ENCODE measurements at places on chromosomes 3 and 15. TPM values are rescaled to one million over a fixed set of nuclear protein-coding genes. Genes with fewer than 3 reads are reported as not detected.

FANCI gene
- 102 TPM for total RNA-seq

CCDC71 gene
- 27.6 TPM for total RNA-seq

IREB2 gene
- total RNA-seq = 93.3 TPM

SLC12A8 gene
- 9.1 TPM for total RNA-seq

FOXB1 gene
- total RNA-seq = 3.7 TPM

RHOV gene
- 3.9 TPM for total RNA-seq

DPPA4 gene
- 796 TPM for total RNA-seq

KLF13 gene
- 30.6 TPM for total RNA-seq

ABI3BP gene
- 0.28 TPM for total RNA-seq

TF gene
- total RNA-seq = 0.18 TPM

CHRNA5 gene
- 21.6 TPM for total RNA-seq

PIGZ gene
- total RNA-seq = 0.29 TPM

VWA5B2 gene
- total RNA-seq = 2.7 TPM

DNA sequence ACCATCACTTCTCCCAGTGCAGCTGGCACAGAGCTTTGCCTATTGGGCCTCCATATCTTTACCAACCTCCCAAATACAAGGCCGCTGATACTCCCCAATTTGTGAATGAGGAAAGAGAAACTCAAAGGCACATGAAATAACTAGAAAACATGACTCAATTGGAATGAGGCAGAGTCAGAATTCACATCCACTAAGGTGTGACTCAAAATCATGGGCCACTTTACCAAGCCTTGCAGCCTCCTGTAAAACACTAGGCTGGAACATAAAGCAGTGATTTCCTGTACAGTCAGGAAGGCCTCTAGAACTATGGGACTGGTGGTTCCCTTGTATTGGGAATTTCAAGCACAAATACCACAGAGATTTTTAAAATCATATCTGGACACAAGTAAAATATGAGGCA lies 128.6 kb downstream of the DCLK3 start:
- no peak for DNase-seq

DNA sequence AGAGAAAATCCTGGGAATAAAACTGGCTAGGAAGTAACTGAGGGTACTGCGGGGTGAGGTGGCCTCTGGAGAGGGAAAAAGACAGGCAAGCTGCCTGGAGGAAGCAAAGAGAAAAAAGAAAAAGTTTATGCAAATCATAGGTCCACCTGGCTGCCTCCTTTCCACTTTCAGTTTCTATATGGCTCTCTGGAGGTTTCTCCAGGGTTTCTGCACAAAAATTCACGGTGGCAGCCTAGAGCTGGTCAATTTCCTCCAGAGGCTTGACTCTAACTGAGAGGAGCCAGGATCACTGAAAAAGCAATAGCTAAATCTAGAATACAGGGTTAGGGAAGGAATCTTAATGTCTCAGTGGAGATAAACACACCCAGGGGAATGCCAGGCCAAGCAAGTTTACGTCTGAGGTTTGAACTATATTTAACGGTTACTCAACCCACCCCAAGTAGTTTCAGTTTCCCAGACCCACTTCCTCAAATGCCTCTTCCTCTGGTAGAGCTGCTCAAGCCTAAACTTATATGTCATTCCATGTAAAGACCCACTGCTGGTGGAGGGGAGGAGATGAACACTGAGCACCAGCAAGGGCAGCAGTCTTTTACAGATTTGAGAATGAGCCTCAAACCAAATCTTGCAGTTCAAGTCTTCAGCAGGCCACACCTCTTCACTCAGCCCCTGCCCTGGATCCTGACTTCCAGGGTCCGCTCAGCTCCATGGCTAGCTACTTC lies 5.7 kb downstream of the LYSMD2 start:
- DNase-seq = no peak

DNA sequence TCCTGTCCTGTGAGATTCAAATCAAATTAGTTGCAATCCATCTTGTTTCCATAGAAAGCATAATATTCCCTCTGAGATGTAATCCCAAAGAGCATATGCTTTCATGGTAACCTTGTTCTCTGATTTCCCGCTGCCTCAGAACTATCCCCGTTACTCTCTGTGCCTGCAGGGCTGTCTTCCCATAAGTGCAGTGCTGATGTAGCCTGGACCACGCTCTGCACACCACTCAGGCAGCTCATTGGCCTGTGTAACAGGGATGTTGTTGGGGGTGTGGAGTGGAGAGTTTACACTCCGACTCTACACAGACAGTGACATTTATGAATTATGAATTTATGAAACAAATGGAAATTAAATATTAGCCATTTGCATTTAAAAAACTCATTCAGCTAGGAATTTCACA lies 33.6 kb upstream of the CNTN3 start:
- DNase-seq = no peak

- DNase-seq = no peak
These were observed 62.1 kb upstream of the IL12A start for GRCh38 chr3:159926573-159926972.

GRCh38 chr15:64732156-64732860 lies 43.1 kb downstream of the RBPMS2 start:
- no peak for DNase-seq

GRCh38 chr3:42063888-42064287 lies 27.3 kb upstream of the TRAK1 start:
- no peak for DNase-seq

DNA sequence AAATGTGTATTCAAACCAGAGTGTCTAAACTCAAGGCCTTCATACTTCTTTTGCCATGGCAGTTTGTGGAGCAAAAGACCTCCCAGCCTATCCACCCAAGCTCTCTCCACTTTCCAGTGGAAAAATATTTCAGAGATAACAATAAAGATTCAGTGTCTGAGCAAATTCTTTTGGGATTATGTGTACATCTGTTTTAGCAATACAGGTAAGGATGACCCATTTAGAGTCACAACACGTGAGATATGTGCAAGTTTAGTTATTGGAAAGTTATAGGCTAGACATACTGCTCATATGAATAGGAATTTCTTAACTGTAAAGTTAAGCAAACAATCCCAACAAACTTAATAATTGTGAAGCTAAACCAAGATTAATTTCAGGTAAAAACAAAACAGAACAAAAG lies 174.5 kb upstream of the LRIG1 start:
- DNase-seq = no peak

GRCh38 chr3:114600571-114600970 lies 306.7 kb downstream of the TIGIT start:
- DNase-seq = no peak

DNA sequence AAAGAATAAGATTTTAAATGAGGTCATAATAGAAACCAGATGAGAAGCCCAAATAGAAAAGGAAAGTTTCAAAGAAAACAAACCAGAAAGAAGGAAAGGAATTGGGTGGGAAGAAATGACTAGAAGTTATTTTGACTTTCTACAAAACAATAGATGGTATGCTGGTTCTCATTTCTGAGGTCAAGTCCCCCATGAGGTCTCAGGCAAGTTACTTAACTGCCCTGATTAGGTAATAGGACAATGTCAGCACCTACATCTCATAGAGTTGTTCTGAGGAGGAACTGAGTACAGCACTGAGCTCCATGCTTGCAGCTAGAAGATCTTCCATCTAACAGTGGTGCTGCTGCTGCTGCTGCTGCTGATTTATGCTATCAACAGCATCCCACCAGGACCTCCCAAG lies 185.9 kb downstream of the ERC2 start:
- no peak for DNase-seq

DNA sequence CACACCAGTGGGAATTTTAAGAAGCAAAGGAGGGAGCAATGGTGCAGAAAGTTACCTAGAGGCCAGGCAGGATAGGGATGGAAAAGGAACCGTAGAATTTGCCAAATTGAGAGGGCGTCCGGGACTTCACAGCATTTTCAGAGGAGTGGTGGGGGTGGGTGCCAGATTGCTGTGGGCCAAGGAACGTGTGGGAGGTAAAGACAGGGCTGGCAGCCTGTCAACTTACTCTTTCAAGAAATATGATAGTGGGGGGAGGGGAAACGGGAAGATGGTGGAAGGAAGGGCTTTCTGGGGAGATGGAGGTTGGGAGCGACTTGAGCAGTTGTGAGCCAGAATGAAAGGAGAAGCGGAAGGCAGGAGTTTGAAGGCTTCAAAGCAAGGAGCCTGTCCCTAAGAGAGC lies 1.4 kb upstream of the SLC6A11 start:
- no peak for DNase-seq

DNA sequence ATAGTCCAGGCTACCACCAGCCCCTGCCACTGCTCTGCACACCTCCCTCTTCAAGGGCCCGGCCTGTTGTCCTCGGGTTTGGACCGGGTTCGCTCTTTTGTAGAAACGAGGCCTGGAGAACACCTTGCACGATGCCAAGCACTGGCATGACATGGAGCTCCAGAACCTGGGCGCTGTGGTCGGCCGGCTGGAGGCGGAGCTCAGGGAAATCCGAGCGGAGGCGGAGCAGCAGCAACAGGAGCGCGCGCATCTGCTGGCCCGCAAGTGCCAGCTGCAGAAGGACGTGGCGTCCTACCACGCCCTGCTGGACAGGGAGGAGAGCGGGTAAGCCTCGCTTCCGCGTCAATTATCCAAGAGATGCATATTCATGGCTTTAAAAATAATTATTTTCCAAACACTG lies 72.4 kb downstream of the BFSP2 start:
- peak; percentile 75 for DNase-seq

DNA sequence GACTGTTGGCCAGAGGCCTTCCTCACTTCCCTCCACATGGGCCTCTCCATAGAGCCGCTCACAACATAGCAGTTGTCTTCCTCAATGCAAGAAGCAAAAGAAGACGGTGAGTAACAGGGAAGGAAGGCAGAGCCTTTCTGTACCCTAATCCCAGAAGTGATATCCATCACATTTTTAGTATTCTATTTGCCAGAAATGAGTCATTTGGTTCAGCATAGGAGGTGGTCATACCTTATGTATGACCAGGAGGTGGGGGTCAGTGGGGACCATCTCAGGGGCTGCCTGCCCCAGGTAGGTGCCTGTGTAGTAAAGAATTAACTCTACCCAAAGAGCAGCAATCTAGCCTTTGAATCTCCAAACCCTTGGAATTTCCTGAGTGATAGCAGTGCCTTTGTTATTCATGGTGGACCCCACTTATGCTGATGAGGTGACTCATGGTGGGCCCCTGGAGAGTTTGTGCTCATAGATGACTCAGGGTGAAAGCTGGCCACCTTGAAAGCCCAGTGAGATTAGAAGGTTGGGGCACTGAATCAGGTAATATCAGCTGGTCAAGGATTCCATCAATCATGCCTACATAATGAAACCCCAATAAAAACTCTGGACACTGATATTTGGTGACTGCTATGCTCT lies 323.9 kb upstream of the IGF1R start:
- no peak for DNase-seq

- DNase-seq = peak; percentile 90
These were observed 9.7 kb upstream of the NCKIPSD start for GRCh38 chr3:48695393-48695753.

- DNase-seq = peak; percentile 24
These were observed 16.4 kb downstream of the MYL3 start for GRCh38 chr3:46846624-46847542.

DNA sequence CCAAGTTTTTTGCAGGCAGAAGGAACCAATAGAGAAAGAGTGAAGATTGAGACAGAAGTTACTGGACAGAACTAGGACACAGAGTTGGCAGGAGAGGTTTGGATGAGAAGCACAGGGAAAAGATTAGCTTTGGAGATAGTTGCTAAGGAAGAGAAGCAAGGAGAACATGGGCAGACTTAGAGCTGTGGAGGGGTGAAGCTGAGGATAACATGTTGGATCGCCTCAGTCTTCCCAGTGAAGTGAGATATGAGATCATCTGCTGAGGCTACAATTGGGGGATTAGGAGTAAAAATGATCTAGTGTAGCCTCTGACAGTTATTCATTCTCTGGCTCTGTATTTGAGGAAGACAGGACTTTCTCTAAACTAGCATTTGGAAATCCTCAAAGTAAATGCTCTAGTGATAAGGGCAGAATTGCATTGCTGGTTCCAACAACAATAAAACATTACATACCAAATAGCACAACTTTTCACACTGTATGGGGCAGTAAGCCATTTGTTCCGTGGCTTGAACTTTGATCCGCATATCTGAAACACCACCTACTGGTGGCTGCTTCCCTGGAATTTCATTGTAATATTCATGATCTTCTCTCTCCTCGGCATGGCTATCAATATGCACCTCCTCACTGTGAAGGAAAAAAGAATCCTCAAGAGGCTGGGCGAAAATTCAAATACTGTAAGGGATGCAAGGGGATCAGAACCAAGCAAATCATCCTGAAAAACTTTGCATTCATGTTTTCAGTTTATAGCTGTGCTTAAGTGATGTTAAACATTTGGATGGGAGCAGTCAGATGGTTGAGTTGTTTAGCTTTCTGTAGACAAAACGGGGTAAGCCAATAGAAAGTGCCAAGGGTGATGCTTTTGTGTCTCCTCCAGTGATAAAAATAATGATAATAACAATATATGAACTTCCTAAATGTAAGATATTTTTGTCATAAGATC lies 22.2 kb upstream of the EID1 start:
- DNase-seq = no peak

DNA sequence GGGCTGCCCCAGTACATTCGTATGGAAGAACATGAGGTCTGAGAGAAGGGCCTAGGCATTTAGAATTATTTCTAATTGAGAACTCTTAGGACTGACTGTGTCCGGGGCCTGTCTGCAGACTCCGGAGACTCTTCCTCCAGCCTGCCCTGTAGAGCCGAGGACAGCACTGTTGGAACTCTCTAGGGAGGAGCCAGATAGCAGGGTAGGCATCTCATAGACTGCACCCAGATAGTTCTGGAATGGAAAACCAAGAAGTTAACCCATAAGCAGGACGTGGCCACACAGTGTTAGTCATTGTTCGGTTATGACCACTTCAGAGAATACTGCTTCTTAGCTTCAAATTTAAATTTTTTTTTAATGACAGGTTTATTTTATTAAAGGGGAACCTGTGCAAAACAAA lies 59.5 kb downstream of the SNRK start:
- DNase-seq = no peak

DNA sequence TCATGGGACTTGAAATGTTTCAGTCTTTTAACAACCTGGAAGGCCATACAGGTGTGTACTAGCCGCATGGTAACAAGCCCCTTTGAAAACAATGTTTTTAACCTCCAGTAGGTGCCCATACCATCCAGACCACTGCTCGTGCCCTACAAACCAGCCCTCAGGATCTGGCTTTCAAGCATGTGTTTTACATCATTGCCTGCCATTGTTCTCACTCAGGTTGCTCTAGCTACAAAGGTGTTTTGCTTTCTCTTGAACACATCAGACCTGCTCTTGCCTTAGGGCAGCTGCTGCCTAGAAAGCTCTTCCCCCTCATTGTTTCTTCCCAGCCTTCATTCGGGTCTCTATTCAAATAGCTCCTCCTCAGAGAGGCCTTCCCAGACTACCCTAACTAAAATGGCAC lies 32.3 kb upstream of the MAP3K13 start:
- peak; percentile 26 for DNase-seq
